ENCODE measurements at places on chromosomes 2 and 18. TPM values are rescaled to one million over a fixed set of nuclear protein-coding genes. Genes with fewer than 3 reads are reported as not detected.

RAB6C gene
- 0.44 TPM for total RNA-seq

MAPK4 gene
- 16.1 TPM for total RNA-seq

DNAH6 gene
- total RNA-seq: 2.5 TPM

OLA1 gene
- 68.4 TPM for total RNA-seq

KANSL3 gene
- 77.7 TPM for total RNA-seq
